Effector memory CD8-positive, alpha-beta T cell (primary cell): ENCODE measurements at places on chromosomes 7 and 10.

- no peak for DNase-seq
Observed at GRCh38 chr7:102833343-102833742, 79.5 kb upstream of the LRRC17 start.

GRCh38 chr7:4682621-4683042 lies 537 bp downstream of the FOXK1 start:
- DNase-seq: peak; percentile 36

- DNase-seq: no peak
Observed at GRCh38 chr7:48525736-48526732, 354.8 kb downstream of the ABCA13 start.

DNA sequence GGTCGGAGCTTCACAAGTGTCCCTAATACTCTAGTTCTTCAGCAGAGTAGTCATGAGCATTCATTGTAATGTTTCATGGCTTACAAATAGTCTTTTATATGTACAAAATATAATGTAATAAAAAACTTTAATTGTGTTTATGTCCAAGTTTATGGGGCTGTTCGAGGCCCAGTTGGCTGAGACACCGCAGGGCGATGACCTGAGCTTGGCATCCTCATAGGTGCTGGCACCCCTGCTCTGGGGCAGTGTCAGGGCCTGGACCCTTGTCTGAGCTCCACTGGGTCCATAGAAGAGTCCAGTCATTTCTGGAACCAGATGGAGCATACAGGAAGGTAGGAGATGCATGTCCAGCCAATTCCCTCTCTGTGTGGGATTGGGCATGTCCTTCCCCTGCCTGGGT lies 12.9 kb upstream of the ZMIZ1 start:
- DNase-seq: no peak

GRCh38 chr7:112854169-112854568 lies 64.0 kb upstream of the TMEM168 start:
- DNase-seq: no peak

DNA sequence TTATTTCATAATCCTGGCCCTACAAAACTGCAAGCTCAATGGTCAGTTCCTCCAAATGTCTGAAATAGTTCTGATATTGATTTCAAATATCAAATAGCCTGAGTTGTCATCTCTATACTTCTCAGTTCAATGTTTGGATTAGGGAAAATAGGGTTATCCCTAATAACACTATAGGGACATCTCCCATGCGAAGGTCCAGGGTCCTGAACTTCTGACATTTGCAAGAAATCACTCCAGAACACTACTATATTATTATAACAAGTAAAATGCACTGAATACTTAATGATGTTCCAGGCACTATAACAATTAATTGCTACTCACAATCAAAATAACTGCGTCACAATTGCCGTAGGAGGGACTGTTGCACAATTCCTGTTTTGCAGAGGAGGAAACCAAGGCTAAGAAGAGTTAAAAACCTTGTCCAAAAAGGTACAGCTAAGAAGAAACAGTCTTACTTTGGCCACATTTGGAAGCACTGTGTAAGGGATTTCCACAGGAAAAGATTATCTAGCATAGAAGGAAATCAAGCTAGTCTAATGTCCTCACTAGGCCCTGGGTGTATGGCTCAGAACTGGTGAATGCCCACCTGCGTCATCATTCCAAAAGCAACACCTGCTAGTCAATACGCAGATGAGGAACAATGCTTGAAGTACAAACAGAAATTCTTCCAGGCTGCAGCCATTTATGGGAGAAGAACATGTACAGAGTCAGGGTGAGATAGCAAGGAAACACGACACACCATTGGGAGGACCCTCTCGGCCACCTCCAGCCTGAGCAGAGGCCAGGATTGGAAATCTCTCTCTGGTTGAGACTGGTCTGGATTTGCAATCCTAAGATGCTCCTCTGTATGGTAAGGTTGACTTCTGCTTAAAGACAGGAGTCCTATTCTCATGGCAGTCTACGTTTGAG lies 48.3 kb downstream of the ABLIM1 start:
- no peak for DNase-seq

DNA sequence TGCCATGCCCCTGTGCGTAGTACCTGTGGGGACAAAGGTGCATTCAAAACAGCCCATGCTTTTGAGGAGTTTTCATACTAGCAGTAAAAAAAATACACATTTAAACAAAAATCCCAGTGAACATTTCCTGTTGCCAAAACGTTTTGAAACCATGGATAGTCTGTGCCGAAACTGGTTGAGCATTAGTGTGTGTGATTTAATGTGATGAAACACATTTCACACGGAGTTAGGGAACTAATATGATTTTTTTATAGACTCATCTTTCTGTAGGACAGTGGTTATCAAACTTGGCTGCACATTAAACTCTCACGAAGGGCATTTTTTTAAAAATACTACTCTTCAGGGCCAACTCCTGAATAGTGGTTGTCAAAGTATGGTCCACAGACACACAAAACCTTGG lies 111.8 kb upstream of the CREB5 start:
- DNase-seq: no peak

- no peak for DNase-seq
Observed at GRCh38 chr10:122121059-122121458, 132.1 kb downstream of the TACC2 start.

GRCh38 chr10:99966306-99966705 lies 43.4 kb downstream of the DNMBP start:
- DNase-seq: no peak

- DNase-seq: no peak
Observed at GRCh38 chr7:12821746-12822145, 134.3 kb downstream of the ARL4A start.

DNA sequence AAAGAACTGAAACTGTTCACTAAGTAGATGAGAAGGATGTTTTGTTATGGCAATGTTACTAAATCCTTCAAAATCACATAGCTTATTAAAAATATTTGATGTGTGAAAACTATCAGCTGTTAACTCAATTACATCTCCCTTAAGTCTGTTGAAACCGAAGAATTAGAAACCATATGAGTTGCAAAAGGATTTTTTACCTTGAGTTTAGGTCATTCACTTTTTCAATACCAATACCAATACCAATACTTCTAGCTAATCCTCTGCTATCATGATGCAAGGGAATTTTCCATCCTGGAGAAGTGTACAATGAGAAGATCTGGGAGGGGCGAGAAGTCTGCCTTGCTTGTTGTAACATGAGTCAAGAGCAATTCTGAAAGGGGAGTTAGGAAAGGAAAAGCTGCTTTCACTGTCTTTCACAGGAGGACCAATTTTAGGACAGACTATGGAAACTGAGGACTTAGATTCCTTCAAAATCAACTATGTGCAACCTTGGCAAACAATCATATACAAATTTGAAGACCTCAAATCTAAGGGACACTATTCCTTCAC lies 199.7 kb downstream of the IMMP2L start:
- DNase-seq: no peak

GRCh38 chr10:86242761-86243160 lies 123.8 kb downstream of the GRID1 start:
- no peak for DNase-seq

DNA sequence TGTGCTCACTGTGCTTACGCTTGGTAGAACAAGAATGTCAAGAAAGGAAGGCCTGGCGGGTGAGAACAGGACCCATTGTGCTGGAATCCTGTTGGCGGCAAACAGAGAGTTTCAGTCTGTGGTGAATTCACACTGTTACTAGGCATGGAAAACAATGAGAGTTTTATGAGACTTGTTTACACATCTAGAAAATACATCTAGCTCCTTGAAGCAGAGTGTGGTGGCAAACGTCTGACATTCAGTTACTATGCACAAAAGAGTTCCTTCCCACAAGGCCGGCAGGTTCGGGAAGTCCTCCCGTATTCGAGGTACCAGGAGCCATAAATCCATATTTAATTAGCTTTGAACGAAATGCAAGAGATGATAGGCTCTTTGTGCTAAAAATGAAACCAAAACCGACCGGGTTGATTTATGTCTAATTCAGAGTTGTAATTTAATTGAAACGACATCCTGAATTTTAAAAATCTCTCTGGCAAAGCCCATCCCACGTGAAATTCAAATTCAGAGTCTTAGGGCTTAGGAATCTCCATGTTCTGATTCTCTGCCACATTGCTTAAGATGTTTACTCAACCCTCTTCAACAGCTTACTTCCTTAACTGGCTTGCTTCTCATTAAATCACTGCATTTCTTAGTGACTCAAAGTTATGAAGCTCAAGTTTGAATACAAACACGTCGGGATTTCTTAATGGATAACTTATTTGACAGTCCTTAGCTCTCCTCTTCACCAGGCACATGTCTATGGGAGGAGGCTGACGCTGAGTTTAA lies 299.9 kb upstream of the PITRM1 start:
- DNase-seq: no peak

DNA sequence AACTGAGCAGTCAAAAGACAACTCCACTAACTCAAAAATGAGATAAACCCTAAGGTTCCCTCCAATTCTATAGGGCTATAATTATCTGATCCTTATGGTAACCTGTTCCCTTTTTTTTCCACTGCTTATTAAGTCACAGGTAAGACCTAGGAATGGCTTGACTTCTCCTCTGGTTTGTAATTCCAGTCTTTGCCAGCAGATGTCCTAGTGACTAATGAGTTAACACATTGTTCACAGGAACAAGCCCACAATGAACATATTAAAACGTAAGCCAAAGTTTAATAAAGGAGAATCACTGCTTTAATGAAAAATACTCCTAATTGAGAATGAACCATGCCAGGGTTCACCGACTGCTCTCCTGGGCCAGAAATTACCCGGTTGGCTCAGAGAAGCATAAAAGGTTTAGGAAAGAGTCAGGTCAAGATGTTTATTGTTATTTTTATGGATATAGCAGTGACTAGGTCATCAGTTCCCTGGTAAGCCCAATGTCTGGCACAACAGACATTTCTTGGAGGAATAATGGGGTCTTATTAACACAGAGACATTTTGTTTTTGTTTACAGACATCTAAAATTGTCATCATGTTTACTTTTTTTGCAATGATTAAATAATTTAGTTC lies 120.1 kb downstream of the ELAPOR2 start:
- DNase-seq: peak; percentile 31

GRCh38 chr10:98307916-98308541 lies 40.0 kb upstream of the LOXL4 start:
- no peak for DNase-seq

DNA sequence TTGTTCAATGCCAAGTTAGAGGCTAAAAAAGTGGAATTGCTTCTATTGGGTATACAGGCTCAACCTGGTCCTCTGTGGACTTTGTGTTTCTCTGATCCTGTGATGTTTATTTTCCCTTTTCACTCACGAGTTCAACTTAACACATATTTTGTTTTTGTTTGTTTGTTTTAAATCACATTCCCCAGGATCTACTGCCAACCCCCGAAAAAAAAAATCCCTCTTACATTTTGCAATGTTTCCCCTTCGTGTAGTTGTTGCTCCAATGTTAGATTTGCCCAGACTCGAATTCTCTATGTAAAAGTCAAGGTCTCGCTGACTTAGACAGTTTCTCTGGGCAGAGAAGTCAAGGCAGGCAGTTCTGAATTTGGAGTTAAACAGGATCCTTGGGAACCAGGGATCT lies 876.4 kb downstream of the CCSER2 start:
- DNase-seq: no peak

DNA sequence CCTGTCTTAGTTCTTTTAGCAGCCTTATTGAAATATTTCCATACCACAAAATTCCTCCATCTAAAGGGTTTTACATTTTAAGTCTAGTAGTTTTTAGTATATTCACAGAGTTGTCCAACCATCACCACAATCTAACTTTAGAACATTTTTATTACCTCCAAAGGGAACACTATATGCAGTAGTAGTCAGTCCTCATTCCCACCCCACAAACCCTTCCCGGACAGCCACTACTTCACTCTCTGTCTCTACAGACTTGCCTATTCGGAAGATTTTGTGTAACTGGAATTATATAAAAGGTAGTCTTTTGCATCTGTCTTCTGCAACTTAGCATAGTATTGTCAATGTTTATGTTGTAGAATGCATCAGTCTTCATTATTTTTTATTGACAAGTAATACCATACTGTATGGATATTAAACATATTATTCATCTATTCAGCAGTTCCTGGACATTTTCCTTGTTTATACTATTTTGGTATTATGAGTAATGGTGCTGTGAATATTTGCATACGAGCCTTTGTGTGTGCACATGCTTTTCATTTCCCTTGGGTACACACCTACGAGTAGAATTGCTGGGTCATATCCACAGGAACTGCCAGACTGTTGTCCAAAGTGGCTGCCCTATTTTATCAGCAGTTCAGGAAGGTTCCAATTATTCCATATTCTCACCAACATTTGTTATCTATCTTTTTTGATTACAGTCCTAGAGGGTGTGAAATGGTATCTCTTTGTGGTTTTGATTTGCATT lies 60.9 kb upstream of the LANCL2 start:
- DNase-seq: no peak

- no peak for DNase-seq
Observed at GRCh38 chr7:96591159-96591899, 118.3 kb downstream of the SEM1 start.

DNA sequence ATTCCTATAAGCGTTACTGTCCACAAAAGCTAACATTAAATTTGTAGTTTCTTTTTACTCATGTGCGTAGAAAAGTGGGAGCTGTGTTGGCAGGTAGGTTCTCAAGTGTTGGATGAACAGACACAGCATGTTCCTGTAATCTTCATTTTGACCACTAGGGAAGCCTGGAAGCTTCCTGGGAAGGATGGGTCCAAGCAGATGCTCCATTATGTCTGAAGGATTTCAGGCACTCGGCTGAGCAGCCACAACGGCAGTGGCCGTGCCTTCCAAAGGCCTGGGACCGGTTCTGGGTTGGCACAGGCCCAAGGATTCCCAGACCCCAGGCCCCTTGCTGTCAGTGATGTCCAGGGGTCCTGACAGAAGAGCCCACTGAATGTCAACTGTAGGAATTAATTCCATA lies 386.3 kb downstream of the TNS3 start:
- no peak for DNase-seq

- no peak for DNase-seq
Observed at GRCh38 chr10:83603708-83604107, 535.6 kb upstream of the GHITM start.

- no peak for DNase-seq
Observed at GRCh38 chr7:84535580-84536270, 341.1 kb upstream of the SEMA3A start.

- DNase-seq: no peak
Observed at GRCh38 chr10:86668297-86669165, at the start of gene LDB3. Gene LDB3 (plus strand): TSS chr10:86668511. CDS start chr10:86668692, 181 bp downstream.

GRCh38 chr10:129909531-129910256 lies 54.4 kb downstream of the EBF3 start:
- no peak for DNase-seq

DNA sequence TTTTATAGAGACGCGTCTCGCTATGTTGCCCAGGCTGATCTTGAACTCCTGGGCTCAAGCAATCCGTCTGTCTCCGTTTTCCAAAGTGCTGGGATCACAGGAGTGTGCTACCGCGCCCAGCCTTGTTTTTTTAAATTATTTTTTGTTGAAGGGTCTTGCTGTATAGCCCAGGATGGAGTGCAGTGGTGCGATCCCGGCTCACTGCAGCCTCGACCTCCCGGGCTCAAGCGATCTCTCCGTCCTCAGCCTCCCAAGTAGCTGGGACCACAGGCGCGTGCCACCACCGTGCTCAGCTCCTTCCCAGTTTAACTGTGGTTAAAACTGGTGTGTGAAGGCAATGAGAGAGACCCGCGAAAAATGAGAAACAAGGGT lies 11.0 kb upstream of the HNRNPF start:
- DNase-seq: no peak

- DNase-seq: no peak
Observed at GRCh38 chr7:104096683-104097082, 107.2 kb upstream of the RELN start.

GRCh38 chr7:37758501-37759045 lies 75.0 kb downstream of the GPR141 start:
- DNase-seq: no peak

GRCh38 chr10:20277820-20278219 lies 461.6 kb downstream of the PLXDC2 start:
- DNase-seq: no peak
